Stimulated activated CD8-positive, alpha-beta memory T cell treated with anti-CD3 and anti-CD28 coated beads, Interleukin-7, amount 100 ng/mL, for 1 hour (primary cell): ENCODE measurements at places on chromosomes 6 and 20.

GRCh38 chr6:119463081-119463626 lies 113.6 kb upstream of the MAN1A1 start:
- DNase-seq, result no peak

GRCh38 chr6:118740372-118740771 lies 89.0 kb upstream of the CEP85L start:
- no peak for DNase-seq

DNA sequence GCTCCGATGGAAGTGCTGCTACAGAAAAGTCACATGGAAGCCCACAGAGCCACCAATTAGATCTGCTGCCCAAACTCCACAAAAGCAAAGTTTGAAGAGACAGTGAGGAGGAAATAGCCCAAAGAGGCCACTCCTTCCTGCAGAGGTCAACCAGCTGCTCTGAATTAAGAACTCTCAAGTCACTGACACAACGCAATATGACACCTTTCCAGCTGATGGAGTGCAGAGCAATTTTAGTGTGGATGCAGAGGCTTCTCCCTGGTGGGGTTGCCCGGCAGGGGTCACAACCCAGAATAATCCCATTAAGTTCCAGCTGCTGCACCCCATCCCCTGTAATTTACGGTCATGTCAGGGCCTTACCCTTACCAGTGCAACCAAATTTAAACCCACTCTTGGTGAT lies 361.9 kb upstream of the JARID2 start:
- DNase-seq, result no peak

DNA sequence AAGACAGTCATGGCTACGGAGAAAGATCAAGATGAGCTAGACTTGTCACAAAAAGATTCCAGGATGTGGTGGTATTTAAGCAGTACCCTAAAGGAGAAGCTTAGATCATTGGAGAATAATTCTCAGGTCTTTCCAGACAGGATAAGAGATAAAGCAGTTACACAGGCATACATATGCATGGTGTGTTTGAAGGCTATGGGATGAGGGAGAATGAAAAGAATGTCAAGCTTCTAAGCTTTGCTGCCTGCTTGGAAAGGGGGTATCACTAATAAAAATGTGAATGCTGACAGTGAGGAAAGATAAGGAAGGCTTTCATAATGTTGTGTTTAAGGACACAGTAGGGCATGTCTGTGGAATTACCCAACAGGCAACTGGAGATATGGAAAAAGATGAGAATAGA lies 28.1 kb downstream of the RWDD2A start:
- no peak for DNase-seq

DNA sequence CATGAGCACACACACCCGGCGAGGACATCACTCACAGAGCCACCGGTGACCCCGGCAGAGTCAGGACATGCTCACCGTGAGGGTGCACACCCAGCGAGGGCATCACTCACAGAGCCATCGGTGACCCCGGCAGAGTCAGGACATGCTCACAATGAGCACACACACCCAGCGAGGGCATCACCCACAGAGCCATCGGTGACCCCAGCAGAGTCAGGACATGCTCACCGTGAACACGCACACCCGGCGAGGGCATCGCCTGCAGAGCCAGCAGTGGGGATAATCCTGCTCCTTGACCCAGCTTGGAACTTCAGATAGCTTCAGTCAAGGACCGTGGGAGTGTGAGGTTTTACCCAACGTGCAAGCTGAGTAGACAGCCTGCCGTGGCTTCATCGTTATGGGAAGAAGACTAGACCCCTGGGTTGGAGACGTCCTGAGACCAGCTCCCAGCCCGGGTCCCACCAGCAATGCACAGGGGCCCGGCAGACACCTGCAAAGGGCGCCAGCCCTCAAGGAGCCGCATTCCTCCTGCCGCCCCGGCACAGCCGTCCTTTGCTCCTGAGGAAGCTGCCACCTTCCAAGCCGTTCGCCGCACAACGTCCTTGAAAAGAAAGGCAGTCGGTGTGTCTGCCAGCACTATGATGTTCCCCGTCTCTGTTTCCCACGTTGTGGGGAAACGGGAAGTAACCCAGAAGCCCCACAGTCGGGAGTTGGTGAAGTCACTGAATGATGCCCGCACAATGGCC lies 192.3 kb downstream of the DLL1 start:
- DNase-seq, result no peak
